H1 (cell line): ENCODE measurements at places on chromosomes 5 and 9. TPM values are rescaled to one million over a fixed set of nuclear protein-coding genes. Genes with fewer than 3 reads are reported as not detected.

DNA sequence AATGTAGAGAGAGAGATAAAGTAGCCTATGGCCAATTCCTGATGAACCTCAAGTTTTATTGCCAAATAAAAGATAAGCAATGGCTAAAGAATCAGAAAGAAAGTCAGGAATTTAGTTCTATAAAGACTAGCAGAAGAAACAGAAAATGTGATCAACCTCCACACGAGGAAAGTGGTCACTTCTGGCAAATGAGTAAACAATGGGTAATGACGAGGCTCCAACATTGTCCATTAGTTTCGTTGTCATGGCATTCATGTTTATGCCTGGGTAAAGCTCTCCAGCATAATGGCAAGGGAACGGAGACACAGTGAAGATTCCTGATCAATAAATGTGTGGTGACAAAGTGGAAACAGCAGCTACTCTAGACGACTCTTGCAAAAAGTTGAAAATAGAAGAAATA is 341.8 kb upstream of the CTNND2 start:
- no peak for DNase-seq

- no peak for DNase-seq
Observed at GRCh38 chr5:144035046-144035740, 135.3 kb downstream of the YIPF5 start.

GRCh38 chr9:17622141-17622540 is 43.3 kb downstream of the SH3GL2 start:
- no peak for DNase-seq

DNA sequence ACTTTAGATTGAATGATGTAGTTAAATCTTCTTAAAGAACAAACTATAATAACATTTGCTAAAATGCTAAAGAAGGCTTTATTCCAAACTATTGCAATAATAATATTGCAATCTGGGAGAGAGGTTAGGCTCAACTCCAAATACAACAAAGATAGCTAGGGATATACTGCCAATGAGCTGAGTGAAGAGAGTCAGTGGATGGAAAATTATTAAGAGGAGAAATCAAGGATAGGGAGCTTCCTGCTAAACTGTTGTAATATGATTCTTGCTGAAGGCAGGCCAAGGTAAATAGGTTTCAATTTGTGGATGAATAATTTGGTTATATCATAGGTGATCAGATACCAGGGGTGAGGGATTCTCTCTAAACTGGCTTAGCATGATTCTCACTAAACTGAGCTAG is 1651.5 kb downstream of the EFNA5 start:
- no peak for DNase-seq

The FOXD4L3 gene
- total RNA-seq, result 0.15 TPM in 1 of 2 replicates, not detected in the other

DNA sequence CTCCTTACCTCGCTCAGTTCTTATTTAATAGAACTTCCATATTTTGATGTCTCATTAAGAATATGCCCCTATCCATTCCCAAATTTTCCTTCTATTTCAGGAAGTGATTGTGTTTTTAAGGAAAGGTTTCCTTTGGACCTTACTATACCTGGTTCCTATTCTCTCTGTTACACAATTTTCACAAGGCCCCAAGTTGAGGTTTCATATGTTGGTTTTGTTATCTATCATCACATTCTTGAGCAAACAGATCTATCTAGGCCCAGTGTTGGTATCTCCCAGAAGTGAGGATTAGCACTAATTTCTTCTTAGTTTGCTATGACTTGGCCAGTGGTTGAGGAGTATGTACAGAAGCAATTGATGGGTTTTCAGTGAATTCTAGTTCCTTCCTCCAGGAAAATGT is 41.5 kb downstream of the ALG2 start:
- no peak for DNase-seq

DNA sequence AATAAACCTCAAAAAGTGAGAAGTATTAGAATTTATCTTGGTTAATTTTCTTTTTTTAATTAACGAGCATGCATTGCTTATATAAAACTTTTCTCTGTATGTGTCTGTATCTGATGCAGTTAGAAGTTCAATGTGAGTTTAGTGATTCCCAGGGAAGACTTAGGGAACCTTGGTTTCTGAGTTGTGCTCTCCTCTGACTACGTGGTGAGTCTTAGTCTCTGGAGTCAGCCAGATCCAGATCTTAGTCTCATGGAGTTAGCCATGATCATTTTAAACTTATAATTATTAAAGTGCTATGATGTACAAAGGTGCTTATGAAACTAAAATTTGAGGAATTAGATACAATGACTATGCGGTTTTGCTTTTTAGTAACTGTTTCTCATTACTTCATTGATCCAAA is 285.3 kb upstream of the DMRT1 start:
- no peak for DNase-seq

GRCh38 chr9:126307322-126308061 is 19.1 kb upstream of the MVB12B start:
- DNase-seq, result no peak

- DNase-seq, result no peak
Observed at GRCh38 chr5:59007460-59008063, 424.7 kb downstream of the RAB3C start.

The TAF11L5 gene
- total RNA-seq, result not detected in 2 replicates

The CDC25C gene
- 20.8 and 23.2 TPM in 2 replicates for total RNA-seq

The PCDHB13 gene
- total RNA-seq, result 1.1 and 1.4 TPM in 2 replicates

- DNase-seq, result no peak
Observed at GRCh38 chr5:138083702-138084101, at the start of gene WNT8A. Gene WNT8A, plus strand, starts transcription at chr5:138084033. Its CDS starts 95 bp downstream, at chr5:138084128.

- DNase-seq, result no peak
Observed at GRCh38 chr5:9233712-9234111, 312.2 kb downstream of the SEMA5A start.

GRCh38 chr5:109328626-109329025 is 81.1 kb downstream of the PJA2 start:
- no peak for DNase-seq

GRCh38 chr5:163867324-163867723 is 361.9 kb downstream of the MAT2B start:
- no peak for DNase-seq

GRCh38 chr5:72151646-72152045 is 44.4 kb downstream of the MAP1B start:
- no peak for DNase-seq

DNA sequence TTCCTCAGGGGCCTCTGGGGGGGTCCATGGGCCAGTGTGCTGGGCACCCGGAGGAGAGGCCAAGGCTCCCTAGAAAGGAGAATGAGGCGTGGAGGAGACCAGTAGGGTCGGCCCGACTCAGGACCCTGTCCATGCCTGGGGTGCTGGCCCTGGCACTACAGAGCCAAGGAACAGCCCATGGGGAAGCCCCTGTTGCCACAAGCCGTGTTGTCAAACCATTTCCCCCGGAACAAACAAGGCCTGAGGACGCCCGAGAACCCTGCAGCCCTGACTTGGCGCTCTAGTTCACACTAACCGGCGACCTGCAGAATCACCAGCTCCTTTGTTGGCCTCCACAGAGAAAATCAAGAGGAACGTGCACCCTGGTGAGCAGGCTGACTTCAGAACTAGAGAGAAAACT is 41.6 kb upstream of the SLC12A7 start:
- no peak for DNase-seq

- peak; percentile 84 for DNase-seq
Observed at GRCh38 chr5:129460936-129461710, 1.0 kb downstream of the ADAMTS19 start.

The CA9 gene
- 1.3 and 1.4 TPM in 2 replicates for total RNA-seq

The DAB2IP gene
- total RNA-seq, result 39.5 and 41.4 TPM in 2 replicates

DNA sequence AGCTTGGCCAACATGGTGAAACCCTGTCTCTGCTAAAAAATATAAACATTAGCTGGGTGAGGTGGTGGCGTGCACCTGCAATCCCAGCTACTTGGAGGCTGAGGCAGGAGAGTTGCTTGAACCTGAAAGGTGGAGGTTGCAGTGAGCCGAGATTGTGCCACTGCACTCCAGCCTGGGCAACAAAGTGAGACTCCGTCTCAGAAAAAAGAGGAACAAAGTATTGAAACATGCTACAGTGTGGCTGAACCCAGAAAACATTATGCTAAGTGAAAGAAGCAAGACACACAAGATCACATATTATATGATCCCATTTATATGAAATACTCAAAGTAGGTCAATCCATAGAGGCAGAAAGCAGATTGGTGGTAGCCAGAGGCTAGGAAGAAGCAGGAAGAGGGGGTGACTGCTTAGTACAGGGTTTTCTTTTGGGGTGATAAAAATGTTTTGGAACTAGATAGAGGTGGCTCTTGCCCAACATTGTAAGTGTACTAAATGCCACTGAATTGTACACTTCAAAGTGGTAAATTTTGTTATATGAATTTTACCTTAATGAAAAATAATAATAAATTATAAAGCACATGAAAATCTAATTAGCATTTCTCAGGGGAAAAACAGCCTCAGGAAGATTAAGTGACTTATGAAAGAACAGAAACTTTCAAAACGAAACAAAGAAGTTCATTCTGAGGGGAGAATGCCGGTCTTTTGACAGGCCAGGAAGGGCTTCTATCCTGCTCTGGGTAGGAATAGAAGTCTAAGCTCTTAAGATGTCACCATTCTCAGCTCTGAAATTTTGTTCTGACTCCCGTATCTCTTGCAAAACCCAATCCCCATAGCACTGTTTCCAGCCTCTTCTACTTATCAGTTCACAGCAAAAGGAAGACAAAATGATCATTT is 161.1 kb upstream of the TBCA start:
- no peak for DNase-seq

- DNase-seq, result no peak
Observed at GRCh38 chr5:62594364-62594984, 15.9 kb downstream of the LRRC70 start.

DNA sequence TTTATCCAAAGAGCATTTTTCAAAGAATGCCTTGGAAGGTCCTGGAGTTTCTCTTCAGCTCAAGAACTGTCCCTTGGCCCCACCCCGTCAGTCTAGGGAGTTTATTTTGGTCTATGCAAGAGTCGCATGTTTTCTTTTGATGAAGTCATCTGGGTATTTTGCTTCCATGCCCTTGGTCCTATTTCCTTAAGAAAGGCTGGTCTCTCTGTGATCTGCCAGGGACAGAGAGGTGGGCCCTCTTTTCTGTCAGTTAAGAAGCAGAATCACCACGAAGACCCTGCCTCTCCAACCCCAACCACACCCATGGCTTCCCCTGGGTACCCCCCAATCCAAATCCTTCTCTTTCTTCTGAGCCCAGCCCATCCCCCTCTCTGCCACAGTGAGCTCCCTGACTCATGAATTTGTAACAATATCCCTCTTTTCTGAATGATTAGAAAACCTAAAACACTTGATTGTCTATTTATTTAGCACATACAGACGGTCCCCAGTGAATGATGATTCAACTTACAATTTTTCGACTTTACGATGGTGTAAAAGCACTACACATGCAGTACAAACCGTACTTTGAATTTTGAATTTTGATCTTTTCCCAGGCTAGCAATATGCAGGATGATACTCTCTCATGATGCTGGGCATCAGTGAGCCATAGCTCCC is 163.5 kb upstream of the ADRA1B start:
- no peak for DNase-seq

DNA sequence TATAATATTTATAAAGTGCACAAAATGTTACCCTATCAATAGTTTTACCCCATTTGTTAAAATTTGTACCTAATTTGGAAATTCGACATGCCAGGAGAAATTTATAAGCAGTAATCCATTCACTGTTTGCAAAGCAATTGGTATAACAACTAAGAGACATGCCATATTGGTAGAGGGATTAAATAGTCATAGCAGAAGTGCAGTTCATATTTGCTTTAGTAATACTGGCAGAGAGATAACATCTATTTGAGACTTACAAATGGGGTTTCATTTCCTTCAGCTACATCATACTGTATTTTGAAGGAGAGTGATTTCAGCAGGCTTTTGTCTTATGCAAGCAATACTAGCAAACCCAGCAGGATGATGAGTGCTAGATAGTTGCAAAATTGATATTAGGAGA is 610.4 kb upstream of the CDH10 start:
- no peak for DNase-seq

The NUDT2 gene
- 16.7 and 18.1 TPM in 2 replicates for total RNA-seq

The FBP1 gene
- 1.0 and 2.2 TPM in 2 replicates for total RNA-seq

The HAPLN1 gene
- 1.3 and 2.1 TPM in 2 replicates for total RNA-seq

- no peak for DNase-seq
Observed at GRCh38 chr9:121949364-121949763, 143.7 kb downstream of the TTLL11 start.

The SMIM27 gene
- total RNA-seq, result 15.8 and 18.1 TPM in 2 replicates

DNA sequence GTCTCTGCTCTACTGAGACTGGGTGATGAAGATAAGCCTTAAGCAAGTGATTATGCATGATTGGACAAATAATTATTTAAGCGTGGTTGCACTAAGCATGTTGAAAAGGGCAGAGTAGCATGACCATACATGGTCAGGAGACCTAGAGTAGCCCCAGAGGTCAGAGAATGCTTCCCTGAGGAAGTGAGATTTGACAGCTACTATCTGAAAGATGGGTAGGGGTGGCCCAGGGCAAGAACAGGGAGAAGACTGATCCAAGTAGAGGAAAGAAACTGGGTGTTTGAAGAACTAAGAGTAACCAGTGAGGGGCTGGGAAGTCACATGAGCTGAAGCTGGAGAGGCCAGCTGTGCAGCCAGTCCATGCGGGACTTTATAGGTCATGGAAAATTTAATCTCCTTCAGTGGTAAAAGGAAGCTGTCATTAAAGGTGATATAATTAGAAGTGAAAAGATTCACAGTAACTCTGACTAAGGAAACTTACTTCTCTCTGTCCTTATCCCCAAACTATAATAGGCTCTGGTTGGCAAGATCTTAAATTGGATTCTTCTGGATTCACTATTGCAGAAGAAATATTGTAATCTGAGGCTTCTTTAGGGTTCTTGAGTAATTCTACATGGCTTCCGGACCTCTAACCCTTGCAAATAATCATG is 35.2 kb downstream of the YIPF5 start:
- no peak for DNase-seq

The STK32A gene
- total RNA-seq, result 1.5 and 2.5 TPM in 2 replicates

- no peak for DNase-seq
Observed at GRCh38 chr9:36082931-36083330, 46.2 kb downstream of the RECK start.

DNA sequence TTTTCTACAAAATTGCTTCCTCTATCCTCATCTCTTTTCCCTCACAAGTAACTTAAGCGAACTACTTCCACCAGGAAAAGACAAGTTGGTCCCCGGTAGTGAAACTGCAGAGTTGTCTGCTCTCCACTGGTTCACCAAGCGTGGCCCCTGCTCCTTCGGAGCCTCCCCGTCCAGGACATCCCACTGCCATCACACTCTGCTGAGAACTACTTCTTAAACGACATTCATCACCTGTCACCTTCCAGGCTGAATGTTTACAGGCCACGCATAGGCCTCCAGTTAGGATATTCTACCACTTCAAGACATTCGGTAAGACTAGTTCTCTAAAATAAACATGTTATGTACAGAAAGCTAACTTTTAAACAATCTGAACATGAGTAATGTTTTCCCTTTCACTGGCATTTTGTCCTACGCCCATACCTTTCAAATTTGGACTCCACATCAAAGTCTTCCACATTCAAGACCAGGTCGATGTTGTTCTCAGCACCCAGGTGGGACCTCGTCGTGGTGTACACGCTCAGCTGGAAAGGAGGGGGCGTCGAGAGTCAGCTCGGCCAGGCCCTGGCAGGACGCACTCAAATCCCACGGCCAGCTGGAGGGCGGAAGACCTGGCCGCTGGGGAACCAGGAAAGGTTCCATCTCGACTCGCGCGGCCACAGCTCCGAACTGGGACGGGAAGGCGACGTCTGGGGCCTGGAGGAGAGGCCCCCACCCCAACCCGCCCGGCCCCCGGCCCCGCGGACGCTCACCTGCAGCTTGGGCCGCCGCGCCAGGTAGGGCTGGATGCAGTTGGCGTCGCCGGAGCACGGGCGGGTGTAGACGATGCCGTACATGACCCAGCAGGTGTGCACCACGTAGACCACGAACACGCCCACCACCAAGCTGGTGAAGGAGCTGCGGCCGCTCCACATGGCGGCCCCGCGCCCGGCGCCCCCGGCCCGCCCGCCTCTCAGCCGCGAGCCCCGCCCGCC is 683 bp downstream of the CLPTM1L start:
- DNase-seq, result no peak

GRCh38 chr5:14197056-14197455 is 53.9 kb downstream of the TRIO start:
- no peak for DNase-seq
